ENCODE measurements at places on chromosomes 2 and 18. TPM values are rescaled to one million over a fixed set of nuclear protein-coding genes. Genes with fewer than 3 reads are reported as not detected.
A peak's percentile ranks its signal among the peaks of the same experiment; 100 is the strongest.

DNA sequence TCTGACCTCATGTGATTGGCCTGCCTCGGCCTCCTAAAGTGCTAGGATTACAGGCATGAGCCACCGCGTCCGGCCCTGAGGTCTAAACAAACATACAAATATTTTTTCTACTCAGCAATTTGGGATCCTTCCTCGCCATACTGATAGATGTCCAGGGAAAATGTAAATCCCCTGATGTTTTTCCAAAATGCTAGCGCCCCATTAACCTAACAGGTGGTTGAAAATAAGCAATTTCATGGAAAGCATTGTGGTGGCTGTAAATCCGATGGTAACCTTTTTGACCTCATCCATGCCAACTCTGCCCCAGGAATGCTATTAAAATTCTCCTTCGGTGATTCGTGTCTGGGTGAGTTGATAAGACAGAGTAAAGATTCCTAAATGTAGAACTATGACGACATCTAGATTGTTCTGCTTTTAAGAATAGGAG is 19.3 kb downstream of the GEMIN6 start:
- no peaks in the 10 kb centered on the region for H3K4me1 ChIP-seq
- no peak overlapping the region for H3K27ac ChIP-seq
- DNase-seq: no peak
- no peak overlapping the region for H3K4me3 ChIP-seq
- no peaks in the 10 kb centered on the region for H3K36me3 ChIP-seq
- H3K27me3 ChIP-seq: no peaks in the 10 kb centered on the region

- DNase-seq: no peak
- no peaks in the 10 kb centered on the region for H3K27me3 ChIP-seq
- no peaks in the 10 kb centered on the region for H3K4me1 ChIP-seq
- no peak overlapping the region for H3K4me3 ChIP-seq
Measured at GRCh38 chr2:3396920-3397559, 17.5 kb downstream of the TRAPPC12 start.

Gene OR6B2
- polyA plus RNA-seq: not detected

DNA sequence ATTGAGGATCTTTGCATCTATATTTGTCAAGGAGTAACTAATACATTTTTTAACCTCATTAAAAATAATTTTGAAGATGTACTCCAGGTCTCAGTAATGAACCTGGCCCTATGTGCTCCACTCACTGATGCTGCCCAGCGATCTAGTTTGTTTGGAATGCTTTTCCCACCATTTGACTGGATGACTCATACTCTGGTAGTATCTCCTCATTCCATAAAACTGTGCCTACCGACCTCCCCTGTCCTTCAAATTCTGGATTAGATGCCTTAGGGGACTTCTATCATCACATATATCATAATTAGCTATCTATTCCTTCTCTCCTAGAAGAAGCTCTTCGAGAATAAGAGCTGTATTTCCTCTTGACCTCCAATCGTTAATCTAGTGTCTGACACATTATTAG is 83.8 kb downstream of the FAM117B start:
- H3K4me3 ChIP-seq: no peak overlapping the region
- H3K27me3 ChIP-seq: no peaks in the 10 kb centered on the region
- no peak for DNase-seq
- no peaks in the 10 kb centered on the region for H3K36me3 ChIP-seq

- no peaks in the 10 kb centered on the region for H3K4me1 ChIP-seq
- H3K4me3 ChIP-seq: no peak overlapping the region
- H3K36me3 ChIP-seq: no peaks in the 10 kb centered on the region
Measured at GRCh38 chr18:79590191-79591031, 89.2 kb upstream of the CTDP1 start.

- no peak overlapping the region for H3K27ac ChIP-seq
- no peak overlapping the region for H3K4me3 ChIP-seq
- no peaks in the 10 kb centered on the region for H3K36me3 ChIP-seq
- no peaks in the 10 kb centered on the region for H3K4me1 ChIP-seq
- no peaks in the 10 kb centered on the region for H3K27me3 ChIP-seq
Measured at GRCh38 chr18:47985866-47986265, 55.4 kb upstream of the SMAD2 start.

DNA sequence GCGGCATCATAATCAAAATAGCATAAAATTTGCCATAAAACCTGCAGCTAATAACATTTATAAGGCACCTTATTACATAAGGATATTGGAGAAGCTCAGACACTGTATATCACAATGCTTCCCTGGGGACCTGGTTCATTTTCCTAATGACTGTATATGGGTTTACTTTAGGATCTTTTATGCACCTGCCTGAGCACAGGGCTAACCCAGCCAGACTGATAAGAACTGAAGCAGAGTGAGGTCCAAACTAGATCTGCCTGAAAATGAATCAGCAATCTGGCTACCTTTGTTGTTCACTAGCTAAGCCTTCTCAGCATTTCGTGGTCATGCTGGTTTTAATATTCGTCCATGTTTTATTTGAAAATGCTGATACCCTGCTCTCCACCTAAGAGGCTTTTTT is 1922.3 kb upstream of the CELF4 start:
- H3K27me3 ChIP-seq: no peaks in the 10 kb centered on the region
- H3K36me3 ChIP-seq: no peaks in the 10 kb centered on the region
- no peak overlapping the region for H3K27ac ChIP-seq
- no peaks in the 10 kb centered on the region for H3K4me1 ChIP-seq
- no peak for DNase-seq

DNA sequence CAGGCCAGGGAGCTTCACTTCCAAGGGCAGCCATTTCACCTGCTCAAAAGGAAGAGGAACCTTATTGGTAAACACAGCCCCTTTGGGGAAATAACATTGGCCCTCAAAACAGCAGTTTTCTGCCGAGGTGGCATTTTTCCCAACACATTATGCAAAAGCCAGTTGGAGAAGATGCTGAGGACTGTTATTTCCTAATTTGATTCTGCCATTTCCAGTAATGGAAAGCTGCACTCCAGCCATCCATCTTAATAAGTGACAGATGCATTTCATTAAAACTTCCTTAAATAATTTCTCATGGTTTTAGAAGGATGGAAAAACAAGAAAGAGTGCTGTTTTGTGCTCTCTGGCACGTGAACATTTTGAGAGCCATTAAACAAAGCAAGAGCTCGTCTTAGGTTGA is 55.9 kb upstream of the ALK start:
- DNase-seq: no peak
- H3K4me3 ChIP-seq: no peak overlapping the region
- H3K4me1 ChIP-seq: no peaks in the 10 kb centered on the region
- H3K27ac ChIP-seq: no peak overlapping the region

DNA sequence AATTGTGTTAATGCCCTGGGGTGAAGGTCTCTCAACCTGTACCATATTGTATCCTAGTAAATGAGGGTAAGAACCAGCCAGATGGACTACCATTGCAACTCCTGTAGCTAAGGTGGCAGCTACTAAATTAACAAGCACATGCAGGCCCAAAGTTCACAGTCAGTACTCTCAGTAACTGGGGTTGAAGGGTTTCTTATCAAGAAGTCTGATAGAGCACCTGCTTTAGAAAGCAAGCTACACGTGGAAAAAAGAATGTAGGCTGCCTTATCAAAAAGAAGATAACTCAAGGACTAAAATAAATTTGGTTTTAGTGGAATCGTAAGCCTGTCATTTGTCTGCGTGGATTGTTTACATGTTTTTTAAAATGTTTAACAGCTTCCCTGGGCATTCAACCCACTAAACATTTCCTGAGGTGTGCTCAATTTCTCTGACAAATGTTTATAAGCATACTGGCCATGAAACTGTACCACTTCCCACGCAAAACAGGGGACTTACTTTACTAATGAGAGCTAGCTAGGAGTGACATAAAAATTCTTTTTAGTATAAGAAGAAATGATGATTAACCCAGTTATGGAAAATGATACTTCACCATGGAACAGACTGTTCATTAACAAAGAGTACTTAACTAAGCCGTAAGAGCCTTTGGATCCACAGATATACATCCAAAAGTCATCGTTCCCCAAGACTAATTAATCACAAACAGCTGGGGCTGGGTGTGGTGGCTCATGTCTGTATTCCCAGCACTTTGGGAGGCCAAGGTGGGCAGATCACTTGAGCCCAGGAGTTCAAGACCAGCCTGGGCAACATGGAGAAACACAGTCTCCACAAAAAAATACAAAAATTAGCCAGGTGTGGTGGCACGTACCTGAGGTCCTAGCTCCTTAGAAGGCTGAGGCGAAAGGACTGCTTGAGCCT is 36.5 kb downstream of the LPIN2 start:
- no peak overlapping the region for H3K27ac ChIP-seq
- no peaks in the 10 kb centered on the region for H3K36me3 ChIP-seq
- peaks cover 87% of the 10 kb centered on the region for H3K4me1 ChIP-seq
- no peaks in the 10 kb centered on the region for H3K27me3 ChIP-seq

DNA sequence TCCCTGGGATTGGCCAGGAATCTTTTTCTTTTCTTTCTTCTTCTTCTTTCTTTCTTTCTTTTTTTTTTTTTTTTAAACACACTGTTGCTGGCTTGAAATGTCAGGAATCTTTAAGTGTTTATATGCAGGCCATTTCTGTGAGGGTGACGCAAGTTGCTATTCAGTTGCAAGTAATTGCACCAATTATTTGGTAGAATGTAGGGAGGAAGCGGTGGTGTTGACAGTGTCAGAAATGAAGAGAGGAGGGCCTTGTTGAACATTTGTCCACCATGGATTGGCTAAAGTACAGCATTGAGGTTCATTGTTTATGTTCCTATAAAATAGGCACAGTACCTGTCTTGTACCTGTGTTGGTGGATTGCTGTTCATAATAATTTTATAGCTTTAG is 6.5 kb downstream of the RPIA start:
- no peak overlapping the region for H3K27ac ChIP-seq
- H3K27me3 ChIP-seq: no peaks in the 10 kb centered on the region
- H3K4me1 ChIP-seq: peaks cover 27% of the 10 kb centered on the region
- peaks cover 6% of the 10 kb centered on the region for H3K36me3 ChIP-seq
- H3K4me3 ChIP-seq: no peak overlapping the region
- no peak for DNase-seq

GRCh38 chr2:30514134-30514847 is 67.2 kb downstream of the LCLAT1 start:
- DNase-seq: no peak
- H3K36me3 ChIP-seq: no peaks in the 10 kb centered on the region
- H3K4me1 ChIP-seq: peaks cover 11% of the 10 kb centered on the region
- H3K4me3 ChIP-seq: no peak overlapping the region

GRCh38 chr18:63553081-63553480 is 10.9 kb downstream of the SERPINB12 start:
- H3K4me3 ChIP-seq: no peak overlapping the region
- H3K4me1 ChIP-seq: no peaks in the 10 kb centered on the region
- H3K27me3 ChIP-seq: no peaks in the 10 kb centered on the region
- DNase-seq: no peak

Gene MYO5B
- polyA plus RNA-seq: not detected

DNA sequence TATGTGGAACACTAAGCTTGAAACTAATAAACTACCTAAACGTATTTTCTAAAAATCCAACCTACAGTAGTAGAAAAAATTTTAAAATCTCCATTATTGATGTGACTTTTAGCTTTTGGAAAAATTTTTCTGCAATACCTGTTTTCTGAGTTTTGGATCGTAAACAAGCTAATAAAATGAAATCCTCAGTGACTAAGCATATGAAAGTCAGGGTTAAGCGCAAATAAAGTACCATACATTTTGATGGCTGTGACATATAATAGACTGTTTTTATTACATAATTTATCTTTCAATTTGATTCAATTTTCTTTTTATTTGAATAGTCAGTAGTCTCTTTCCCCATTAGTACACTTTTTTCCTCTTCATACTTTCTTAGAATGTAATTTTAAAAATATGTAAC is 683.6 kb downstream of the NUP35 start:
- H3K4me1 ChIP-seq: no peaks in the 10 kb centered on the region
- H3K27ac ChIP-seq: no peak overlapping the region
- H3K27me3 ChIP-seq: no peaks in the 10 kb centered on the region
- no peak overlapping the region for H3K4me3 ChIP-seq
- H3K36me3 ChIP-seq: no peaks in the 10 kb centered on the region
- DNase-seq: no peak

- no peak for DNase-seq
- no peak overlapping the region for H3K4me3 ChIP-seq
- H3K36me3 ChIP-seq: no peaks in the 10 kb centered on the region
- H3K27ac ChIP-seq: no peak overlapping the region
Measured at GRCh38 chr2:102000813-102001766, 9.3 kb downstream of the IL1R2 start.

GRCh38 chr18:22488554-22488953 is 70.8 kb upstream of the CTAGE1 start:
- no peaks in the 10 kb centered on the region for H3K27me3 ChIP-seq
- no peak overlapping the region for H3K4me3 ChIP-seq
- H3K36me3 ChIP-seq: no peaks in the 10 kb centered on the region
- no peaks in the 10 kb centered on the region for H3K4me1 ChIP-seq
- DNase-seq: no peak
- H3K27ac ChIP-seq: no peak overlapping the region

Gene MDH1B
- 0.15 TPM for polyA plus RNA-seq

Gene M1AP
- polyA plus RNA-seq: 0.39 TPM

Gene GULP1
- not detected for polyA plus RNA-seq

DNA sequence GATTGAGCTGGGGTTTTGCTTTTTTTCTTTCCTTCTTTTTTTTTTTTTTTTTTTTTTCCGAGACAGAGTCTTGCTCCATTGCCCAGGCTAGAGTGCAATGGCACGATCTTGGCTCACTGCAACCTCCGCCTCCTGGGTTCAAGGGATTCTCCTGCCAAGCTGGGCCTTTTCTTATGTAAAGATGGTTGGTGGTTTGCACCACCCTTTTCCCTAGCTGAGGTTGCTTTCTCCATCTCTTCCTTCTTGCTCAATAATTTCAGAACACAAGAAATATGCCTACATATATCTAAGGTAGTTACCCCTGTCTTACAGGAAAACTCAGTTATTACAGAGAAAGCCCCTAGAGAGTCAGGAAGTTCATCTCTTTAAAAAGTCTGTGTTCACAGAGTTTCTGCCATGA is 7.0 kb downstream of the TTC39C start:
- H3K27ac ChIP-seq: no peak overlapping the region
- peaks cover 12% of the 10 kb centered on the region for H3K36me3 ChIP-seq
- H3K27me3 ChIP-seq: no peaks in the 10 kb centered on the region
- DNase-seq: no peak

Gene EVX2
- not detected for polyA plus RNA-seq

Gene GKN2
- polyA plus RNA-seq: not detected

- no peak for DNase-seq
- H3K27ac ChIP-seq: no peak overlapping the region
- no peaks in the 10 kb centered on the region for H3K36me3 ChIP-seq
Measured at GRCh38 chr18:62152844-62153243, 34.0 kb downstream of the PIGN start.

- DNase-seq: no peak
- peak overlapping the region; percentile 63 for H3K27ac ChIP-seq
- H3K4me3 ChIP-seq: peak overlapping the region; percentile 90
- no peaks in the 10 kb centered on the region for H3K36me3 ChIP-seq
- no peaks in the 10 kb centered on the region for H3K27me3 ChIP-seq
- no peaks in the 10 kb centered on the region for H3K4me1 ChIP-seq
Measured at GRCh38 chr2:183079139-183079775, 710 bp downstream of the DUSP19 start.

DNA sequence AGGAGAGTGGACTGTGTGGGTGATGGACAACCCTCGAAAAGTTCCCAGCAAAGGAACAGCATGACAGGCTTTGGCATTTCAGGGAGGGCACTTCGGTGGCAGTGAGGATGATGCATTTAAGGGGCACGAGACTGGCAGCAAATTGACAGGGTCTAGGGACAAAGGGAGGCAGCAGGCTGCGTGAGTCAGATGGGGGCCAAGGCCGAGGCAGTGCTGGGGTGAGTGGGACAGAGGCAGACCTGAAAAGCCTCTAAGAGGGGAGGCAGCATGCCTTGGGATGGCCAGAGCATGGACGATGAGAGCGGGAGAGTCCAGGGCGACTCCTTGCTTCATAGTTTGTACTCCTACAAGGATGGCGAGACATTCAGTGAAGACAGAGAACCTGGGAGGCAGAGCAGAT is 49.5 kb upstream of the LYPD1 start:
- H3K36me3 ChIP-seq: no peaks in the 10 kb centered on the region
- H3K27me3 ChIP-seq: no peaks in the 10 kb centered on the region
- H3K4me1 ChIP-seq: no peaks in the 10 kb centered on the region
- no peak overlapping the region for H3K27ac ChIP-seq
- no peak overlapping the region for H3K4me3 ChIP-seq
- no peak for DNase-seq
